Stimulated activated CD8-positive, alpha-beta memory T cell treated with anti-CD3 and anti-CD28 coated beads, Interleukin-4, amount 100 ng/mL, for 4 hours (primary cell): ENCODE measurements at places on chromosomes 6 and 20.

GRCh38 chr6:124901084-124901483, 61.2 kb upstream of the RNF217 start:
- no peak for DNase-seq

DNA sequence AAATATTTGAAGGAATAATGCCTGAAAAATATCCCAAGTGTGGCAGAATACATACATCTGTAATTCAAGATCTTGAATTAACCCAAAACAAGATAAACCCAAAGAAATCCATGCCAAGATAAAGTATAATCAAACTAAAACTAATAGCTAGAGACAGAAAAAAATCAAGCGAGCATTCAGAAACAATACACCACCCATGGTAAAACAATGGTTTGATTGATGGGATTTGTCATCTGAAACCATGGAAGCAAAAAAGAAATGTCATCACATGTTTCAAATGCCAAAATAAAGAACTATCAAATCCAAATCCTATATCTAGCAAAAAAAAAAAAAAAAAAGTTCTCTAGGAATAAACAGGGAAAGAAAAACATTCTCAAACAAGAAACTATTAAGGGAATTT, 5.1 kb upstream of the DEFB127 start:
- DNase-seq: no peak

GRCh38 chr20:19344341-19344740, 131.9 kb downstream of the SLC24A3 start:
- DNase-seq: no peak

DNA sequence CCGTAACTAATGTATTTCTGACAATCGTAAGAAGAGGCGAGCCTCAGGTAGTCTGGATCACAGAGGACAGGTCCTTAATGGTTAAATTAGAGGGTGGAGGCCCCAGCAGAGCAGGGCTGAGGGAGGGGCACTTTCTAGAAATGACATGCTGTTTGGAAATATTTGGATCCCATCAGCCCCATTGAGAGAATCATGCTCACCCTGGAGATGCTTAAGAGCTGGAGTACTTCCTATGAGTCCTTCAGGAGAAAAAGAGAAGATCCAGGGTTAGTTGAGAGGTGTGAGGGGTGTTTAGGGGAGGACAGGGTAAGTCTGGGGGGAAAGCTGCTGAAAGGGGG, 123.0 kb downstream of the TCP11 start:
- DNase-seq: no peak

DNA sequence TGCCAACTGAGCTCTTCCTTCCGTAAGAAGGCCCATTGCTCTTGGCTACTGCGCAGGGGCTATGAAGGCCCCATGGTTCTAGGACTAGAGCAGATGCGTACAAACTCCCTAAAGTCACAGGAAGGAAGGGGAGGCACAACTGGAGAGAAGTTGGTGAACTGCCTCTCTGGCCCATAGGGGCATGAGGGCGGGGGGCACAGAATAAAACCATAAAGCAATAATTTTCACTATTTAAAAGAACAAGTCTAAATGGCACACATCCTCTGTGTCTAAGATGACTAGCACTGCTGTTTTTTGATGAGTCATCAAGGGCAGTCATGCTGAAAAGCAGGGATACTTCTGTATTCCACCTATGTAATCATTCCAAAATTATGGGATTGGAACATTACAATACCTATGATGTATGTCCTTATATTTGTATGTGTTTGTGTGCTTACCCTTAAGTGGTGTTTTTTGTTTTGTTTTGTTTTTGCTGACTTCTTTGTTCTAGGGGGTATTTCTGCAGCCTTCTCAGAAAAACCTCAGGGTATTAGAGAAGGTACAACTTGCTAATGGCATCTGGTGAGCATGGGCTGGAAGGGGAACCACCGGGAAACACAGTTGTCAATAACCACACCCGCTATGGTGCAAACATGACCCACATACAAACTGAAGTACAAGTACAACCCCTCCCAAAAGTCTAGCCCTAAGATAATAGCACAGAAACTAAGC, 36.9 kb downstream of the B4GALT5 start:
- DNase-seq: no peak

- DNase-seq: no peak
These were observed 50.1 kb upstream of the ASF1A start for GRCh38 chr6:118843685-118844390.

- DNase-seq: no peak
These were observed 1.5 kb downstream of the SOX18 start for GRCh38 chr20:64047968-64048401.
